ENCODE measurements at places on chromosomes 3 and 15.
A peak's percentile ranks its signal among the peaks of the same experiment; 100 is the strongest.

DNA sequence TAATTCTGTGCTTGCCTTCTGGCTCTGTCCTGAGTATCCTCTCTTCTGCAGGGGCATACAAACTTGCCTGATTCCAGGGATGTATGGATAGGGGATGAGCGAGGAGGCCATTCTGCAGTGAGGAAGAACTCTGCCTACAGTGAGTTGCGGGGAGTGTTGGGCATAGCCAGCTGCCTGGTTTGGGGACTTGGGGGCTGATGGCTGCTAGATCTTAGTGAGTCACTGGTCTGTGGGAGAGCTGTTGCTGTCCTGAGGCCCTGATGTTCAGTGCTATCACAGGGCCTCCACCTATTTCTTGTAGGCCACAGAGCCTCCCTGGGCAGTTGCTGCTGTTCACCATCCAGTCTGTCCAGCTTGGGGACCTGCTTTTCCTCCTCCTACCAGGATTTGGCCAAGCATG lies 20.3 kb downstream of the CDAN1 start:
- no peak for DNase-seq

DNA sequence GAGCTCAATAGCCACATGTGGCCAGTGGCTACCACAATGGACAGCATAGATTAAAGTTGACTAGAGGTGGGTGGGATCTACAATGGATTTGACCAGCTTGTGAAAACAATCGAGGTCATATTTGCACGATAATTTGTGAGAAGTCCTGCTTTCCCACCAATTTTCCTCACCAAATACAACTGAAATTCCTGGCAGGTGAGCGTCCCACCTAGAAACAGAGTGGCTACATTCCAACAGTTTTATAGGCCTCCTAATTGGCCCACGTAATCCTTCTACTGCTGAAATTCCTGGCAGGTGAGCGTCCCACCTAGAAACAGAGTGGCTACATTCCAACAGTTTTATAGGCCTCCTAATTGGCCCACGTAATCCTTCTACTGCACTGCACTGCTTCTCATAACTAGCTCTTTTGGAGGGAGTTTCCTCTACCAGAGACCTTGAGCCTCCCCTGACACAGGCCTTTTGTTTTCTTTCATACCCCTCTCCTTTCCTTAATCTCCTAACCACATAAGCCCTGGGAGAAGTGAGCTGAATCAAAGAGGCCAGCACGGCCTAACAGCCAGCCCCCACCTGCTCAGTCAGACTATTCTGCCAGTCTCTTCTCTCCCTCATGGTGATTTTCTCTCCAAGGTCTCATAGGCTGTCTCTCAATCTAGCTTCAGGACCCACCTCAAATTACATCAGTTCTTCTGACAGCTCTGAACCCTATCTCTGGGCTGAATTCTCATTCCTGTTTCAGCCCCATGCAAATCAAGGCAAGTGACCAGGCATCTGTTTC lies 80.2 kb downstream of the BFSP2 start:
- no peak for DNase-seq

DNA sequence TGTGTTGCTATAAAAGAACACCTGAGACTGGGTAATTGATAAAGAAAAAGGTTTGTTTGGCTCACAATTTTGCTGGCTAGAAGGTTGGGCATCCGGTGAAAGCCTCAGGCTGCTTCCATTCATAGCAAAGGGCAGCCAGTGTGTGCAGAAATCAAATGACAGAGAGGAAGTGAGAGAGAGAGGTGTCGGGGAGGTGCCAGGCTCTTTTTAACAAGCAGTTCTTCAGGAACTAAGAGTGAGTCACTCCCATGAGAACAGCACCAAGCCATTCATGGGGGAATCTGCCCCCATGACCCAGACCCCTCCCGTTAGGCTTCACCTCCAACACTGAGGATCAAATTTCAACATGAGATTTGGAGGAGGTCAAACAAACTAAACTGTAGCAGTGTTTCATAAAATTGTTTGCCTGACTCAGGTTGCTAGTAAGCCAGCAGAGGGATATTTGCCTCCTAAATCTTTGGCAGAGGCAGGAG lies 4.5 kb upstream of the PARP15 start:
- DNase-seq: peak; percentile 30

- DNase-seq: no peak
Observed at GRCh38 chr15:101035611-101036010, 116.5 kb downstream of the LRRK1 start.

DNA sequence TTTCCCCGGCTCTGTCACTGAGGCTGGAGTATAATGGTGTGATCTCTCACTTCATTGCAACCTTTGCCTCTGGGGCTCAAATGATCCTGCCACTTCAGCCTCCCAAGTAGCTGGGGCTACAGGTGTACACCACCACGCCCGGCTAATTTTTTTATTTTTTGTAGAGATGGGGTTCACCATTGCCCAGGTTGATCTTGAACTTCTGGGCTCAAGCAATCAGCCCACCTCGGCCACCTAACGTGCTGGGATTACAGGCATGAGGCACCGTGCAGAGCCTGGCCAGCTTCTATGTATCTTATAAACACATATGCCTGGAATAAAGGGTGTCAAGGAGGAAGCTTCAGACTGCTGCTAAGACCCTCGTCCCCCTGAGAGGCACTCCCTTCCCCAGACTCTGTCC lies 4.2 kb downstream of the ZNF589 start:
- DNase-seq: no peak

DNA sequence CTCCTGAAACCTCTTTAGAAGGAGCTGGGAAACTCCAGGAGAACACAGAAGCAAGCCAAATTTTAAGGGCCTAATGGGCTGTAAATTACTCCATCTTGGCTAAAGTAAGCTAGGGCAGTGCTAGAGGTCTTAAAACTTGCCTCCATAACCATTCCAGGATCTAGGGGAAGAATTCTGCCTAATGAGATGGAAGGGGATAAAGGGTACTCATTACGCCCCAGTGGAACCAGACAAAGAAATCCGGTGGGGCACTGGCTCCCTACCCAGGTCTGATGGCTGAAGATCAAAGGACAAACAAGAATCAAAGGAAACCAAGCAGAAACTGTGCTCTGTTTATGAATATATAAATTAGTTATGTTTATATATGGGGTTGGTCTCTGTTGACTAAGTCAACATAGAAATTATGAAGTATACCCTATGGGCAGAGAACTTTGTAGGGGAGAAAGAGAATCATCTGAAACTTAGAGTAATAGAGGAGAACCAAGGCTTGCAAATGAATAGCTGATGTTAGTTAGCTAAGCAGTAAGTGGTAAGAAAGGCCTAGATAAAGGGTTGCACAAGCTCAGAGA lies 57.8 kb downstream of the NCEH1 start:
- no peak for DNase-seq

- no peak for DNase-seq
Observed at GRCh38 chr3:30510596-30510995, 95.8 kb upstream of the TGFBR2 start.

GRCh38 chr3:189038773-189039745 lies 132.7 kb upstream of the TPRG1 start:
- no peak for DNase-seq

- DNase-seq: no peak
Observed at GRCh38 chr3:46096781-46097180, 69.5 kb upstream of the XCR1 start.

DNA sequence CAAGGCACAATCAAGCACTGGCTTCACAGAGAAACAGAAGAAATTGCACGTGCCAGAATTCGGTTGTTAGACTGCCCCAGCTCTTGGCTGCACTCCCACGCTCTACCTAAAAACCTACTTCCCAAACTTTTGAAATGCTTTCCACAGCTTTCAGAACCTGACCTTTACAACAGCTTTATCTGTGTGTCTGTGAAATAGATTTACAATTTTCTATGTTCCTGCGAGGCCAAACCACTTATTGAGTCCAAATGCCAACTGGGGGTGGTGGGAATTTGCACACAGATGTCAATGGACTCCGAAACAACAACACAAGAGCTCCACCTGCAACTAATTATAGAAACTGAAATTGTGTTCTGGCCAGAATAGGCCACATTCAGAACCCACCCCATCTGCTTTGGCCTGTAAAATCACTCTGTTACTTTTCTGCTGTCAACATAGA lies 44.6 kb downstream of the ERC2 start:
- no peak for DNase-seq

- peak; percentile 9 for DNase-seq
Observed at GRCh38 chr15:85542895-85543331, 162.5 kb downstream of the AKAP13 start.

DNA sequence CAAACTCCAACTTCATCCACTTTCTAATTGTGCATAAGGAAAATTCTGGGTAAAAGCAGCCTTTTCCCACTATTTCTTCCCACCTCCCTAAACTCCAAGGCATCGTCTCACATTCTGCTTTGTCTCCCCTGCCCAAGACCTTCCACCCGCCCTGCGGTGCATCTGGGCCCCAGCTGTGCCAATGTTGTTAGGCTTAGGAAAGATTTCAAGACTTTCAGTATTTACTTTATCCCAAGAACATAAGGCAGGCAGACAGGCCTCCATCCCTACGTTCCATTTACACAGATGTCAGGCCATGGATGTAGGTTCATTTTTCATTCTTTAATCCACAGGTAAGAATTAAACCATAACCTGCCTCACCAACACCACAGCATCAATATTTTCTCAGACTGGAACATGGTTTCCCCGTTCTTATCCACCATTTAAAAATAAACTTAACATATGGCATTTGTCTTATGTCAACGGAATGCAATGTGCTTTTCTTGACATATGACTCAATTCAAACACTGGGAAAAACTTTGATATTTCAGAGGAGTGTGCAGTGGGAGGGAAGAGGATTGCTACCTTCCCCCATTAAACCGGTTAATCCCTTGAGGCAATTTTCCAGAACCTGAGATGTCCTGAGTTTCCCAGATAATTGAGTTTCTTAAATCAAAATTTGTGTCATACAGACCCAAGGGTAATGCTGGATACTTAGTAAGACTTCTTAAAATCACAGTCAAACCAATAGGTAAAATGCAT lies 238.0 kb upstream of the LRIG1 start:
- DNase-seq: no peak

DNA sequence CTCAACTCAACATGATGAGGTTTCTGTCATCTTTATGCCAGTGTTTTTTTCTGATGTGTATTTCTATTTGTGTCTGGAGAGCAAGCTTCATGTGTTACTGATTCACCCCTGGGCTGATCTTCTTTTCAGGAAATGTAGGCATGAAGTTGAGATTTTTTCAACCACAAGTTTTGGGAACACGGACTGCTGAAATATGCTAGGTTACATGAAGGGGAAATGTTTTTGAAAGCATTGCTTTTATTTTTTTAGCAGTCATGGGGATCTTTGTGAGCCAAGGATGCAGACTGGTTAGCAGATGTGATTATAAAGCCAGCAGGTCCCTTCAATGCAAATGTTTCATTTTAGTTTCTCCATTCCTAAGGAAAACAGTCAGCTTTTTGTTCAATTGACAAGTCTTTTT lies 219.3 kb upstream of the COL8A1 start:
- no peak for DNase-seq

- no peak for DNase-seq
Observed at GRCh38 chr15:96338074-96338765, 7.7 kb downstream of the NR2F2 start.

GRCh38 chr15:72368325-72368724 lies 7.5 kb downstream of the HEXA start:
- no peak for DNase-seq

GRCh38 chr3:67517781-67518180 lies 136.6 kb downstream of the SUCLG2 start:
- no peak for DNase-seq

GRCh38 chr3:101690972-101691371 lies 4.5 kb upstream of the RPL24 start:
- no peak for DNase-seq

GRCh38 chr15:94263341-94264273 lies 32.2 kb downstream of the MCTP2 start:
- DNase-seq: no peak

GRCh38 chr3:71025516-71025915 lies 558.0 kb downstream of the FOXP1 start:
- no peak for DNase-seq
